ENCODE measurements at places on chromosomes 1 and 21.

GRCh38 chr1:35558374-35559316 lies 1.0 kb downstream of the NCDN start:
- no peak for DNase-seq

DNA sequence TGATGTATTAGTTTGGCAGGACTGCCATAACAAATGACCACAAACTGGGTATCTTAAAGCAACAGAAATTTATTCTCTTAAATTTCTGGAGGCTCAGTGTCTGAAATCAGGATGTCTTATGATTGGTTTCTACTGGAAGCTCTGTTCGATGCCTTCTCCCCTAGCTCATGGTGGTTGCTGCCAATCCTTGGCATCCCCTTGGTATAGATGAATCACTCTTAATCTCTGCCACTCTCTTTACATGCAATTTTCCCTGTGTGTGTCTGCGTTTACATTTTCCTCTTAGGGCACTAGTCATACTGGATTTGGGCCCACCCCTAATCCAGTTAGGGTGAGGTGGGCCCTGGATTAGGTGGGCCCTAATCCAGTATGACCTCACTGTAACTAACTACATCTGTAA lies 54.7 kb upstream of the MPC2 start:
- no peak for DNase-seq

GRCh38 chr1:94009304-94009703 lies 100.1 kb upstream of the GCLM start:
- DNase-seq = no peak

DNA sequence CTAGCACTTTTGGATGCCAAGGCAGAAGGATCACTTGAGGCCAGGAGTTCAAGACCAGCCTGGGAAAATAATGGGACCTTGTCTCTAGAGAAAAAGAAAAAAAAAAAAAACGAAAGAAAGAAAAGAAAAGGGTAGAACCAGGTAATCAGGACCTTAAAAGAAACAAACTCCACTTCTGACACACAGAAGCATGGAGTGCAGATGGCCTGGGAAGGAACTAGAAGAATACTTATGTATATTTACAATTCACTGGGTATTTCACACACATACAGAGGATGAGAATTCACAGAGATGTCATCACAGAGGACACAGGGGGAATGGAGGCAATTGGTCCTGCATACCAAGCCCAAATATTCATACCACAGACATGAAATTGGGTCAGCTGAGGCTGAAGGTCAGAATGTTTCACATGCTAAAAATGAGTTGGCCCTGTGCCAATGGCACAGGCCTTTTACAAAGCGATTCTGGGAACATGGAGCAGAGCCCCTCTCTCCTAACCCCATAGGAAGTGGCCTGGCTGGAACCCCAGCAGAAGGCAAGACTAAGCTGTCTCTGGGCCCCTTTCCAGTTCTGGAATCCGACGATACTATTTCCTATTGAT lies 4.4 kb downstream of the B4GALT3 start:
- DNase-seq = no peak

DNA sequence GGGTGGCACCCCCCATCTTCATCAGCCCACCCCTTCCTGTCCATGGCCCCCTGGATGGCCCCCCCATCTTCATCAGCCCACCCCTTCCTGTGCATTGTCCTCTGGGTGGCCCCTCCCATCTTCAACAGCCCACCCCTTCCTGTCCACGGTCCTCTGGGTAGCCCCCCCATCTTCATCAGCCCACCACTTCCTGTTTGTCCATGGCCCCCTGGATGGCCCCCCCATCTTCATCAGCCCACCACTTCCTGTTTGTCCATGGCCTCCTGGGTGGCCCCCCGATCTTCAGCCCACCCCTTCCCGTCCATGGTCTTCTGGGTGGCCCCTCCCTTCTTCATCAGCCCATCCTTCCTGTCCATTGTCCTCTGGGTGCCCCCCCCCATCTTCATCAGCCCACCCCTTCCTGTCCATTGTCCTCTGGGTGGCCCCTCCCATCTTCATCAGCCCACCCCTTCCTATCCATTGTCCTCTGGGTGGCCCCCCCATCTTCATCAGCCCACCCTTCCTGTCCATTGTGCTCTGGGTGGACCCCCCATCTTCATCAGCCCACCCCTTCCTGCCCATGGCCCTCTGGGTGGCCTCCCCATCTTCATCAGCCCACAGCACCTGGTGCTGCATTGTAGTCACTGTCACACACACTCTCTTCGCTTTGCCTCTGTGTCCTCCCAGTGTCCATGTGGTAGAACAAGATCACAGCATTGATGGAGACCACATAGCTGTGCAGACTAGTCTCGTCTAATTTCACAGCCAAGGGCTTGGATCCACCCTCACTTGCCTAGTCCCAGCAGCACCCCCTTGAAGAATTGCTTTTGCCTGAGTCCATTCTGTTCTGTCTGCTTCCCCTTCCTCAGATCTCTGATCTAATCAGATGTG lies 95.9 kb downstream of the PCBP3 start:
- no peak for DNase-seq

DNA sequence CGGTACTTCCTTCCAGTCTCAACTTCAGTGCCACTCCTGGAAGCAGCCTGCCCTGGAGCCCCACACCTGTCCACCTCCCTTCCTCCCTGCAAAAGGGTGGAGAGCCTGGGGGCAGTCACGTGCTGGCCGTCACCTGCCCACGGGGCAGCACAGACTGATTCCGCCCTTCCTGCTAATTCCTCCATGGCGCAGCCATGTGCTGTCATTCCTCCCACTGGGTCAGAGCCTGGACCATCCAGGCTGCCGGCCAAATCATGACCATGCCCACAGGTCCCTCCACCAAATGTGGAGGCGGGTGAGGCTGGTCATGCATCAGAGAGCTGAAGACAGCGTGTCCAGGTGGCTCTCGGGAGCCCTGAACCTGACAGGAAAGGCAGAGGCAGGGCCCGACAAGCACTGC lies 24.4 kb upstream of the GPR153 start:
- no peak for DNase-seq
